ENCODE measurements at places on chromosomes 7 and 10.
A peak's percentile ranks its signal among the peaks of the same experiment; 100 is the strongest.

DNA sequence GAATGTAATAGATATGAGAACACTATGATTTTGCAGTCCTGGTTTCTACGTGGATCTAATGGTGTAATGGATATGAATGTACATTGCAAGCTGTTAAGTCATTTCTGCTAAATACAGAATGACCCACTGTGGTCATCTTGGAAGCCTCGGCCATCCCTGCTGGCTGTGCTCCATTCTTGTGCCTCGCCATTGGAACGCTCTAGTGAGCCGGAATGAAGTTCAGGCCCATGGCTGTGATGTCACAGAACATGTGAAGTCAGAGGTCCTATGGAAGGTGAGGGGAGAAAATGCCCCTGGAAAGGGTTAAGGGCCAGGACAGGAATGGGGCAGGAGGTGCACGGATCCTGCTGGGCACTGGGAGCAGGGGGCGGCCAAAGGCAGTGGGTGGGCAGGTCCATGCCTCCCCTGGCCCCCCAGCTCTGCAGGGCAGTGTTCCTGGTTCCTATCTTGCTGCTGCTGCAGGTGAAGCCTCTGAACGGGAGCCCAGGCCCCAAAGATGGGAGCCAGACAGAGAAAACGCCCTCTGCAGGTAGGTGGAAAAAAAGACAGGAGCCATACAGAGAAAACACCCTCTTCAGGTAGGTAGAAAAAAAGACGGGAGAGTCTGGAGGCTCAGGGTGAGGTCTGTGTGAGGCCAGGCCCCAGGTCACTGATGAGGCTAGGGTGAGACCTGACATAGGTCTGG, at the start of gene LLCFC1:
Gene LLCFC1 (plus strand): TSS at position 259 of the 685 bp plus-strand sequence. CDS start 138 bp downstream, at position 397.
- no peak for DNase-seq

DNA sequence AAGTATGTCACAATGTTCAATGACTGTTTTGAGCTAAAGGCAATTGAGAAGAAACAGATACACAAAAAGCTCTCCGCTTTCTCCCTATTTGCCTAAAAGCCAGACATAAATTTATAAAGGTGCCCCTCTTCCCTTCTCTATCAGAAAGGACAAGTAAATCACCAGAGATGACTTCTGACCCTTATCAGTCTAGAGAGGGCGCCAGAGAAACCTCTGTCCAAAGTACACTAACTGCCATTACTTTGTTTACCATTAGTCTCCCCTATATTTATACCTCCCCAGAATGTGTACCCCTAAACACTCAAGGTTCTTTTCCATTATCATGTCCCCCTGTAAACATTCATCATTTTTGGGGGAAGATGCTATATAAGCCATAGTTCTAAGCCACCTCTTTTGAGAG, 49.3 kb downstream of the TPK1 start:
- peak; percentile 14 for DNase-seq

- no peak for DNase-seq
These were observed 3.4 kb upstream of the PRKCQ start for GRCh38 chr10:6583447-6583846.

DNA sequence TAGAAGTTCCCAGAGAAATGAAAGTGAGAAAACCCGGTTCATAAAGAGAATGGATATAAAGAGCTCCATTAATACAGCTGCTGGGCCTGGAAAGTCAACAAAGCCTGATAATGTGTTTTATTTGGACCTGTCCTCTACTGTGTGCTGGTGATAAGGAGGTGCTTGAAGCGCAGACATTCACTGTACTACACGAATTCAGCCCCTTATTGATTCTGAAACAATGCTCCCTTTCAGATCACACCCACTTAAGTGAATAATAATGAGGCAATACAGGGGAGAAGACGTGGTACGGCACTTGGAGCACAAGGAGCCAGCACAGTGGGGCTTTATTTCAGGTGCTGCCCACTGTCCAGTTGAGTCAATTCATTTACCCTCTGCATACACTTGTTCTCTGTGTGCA, 260.8 kb downstream of the FGFR2 start:
- no peak for DNase-seq

DNA sequence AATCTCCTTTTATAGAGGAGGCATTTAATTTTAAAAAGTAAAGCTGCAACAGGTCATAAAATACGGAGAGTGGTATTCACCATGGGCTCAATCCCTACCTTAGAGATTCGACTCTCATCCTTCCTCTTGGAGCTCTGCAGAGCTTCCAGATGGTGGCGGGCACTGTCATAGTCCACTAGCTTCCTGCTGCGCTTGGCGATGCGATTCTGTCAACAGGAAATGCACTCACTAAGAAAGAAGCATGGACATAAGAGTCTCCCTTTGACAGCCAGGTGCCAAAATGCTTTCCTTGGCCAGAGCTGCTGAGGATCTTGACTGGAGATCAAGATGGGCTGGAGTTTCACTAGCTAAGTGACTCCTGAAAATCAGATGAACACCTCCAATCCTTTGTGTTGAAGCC, 154.4 kb downstream of the AMPH start:
- no peak for DNase-seq

GRCh38 chr7:139339025-139339424, 2.1 kb upstream of the FMC1 start:
- no peak for DNase-seq

DNA sequence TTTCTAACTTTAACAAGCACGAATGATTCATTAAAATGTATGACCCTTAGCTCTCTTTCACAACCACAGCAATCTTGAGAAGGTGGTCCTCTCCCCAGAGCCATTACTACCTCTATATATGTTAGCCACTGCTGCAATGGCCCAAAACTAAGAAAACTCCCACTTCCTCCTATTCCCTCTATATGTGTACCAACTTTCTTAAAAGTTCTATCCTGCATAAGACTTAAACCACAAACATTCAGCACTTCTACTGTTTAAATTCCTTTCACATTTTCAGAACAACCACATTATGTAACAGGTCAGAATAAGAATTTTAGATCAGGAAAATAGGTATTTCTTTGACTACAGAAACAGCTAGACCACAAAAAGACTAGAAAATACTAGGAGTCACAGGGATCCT, 36.2 kb downstream of the WASL start:
- DNase-seq = no peak

- DNase-seq = no peak
These were observed 147.0 kb downstream of the WDR37 start for GRCh38 chr10:1203216-1203615.

Measured in CD14-positive monocyte (primary cell).